ENCODE measurements at places on chromosomes 5 and 9. TPM values are rescaled to one million over a fixed set of nuclear protein-coding genes. Genes with fewer than 3 reads are reported as not detected.

Gene TAF1L
- total RNA-seq: not detected

Gene PCDHGA10
- total RNA-seq: 6.9 TPM

Gene ALDOB
- not detected for total RNA-seq

Gene HTR1A
- not detected for total RNA-seq

Gene MACROH2A1
- total RNA-seq: 96.3 TPM

Gene ZNF366
- not detected for total RNA-seq

Gene C7
- total RNA-seq: 996 TPM

Gene PLCXD3
- total RNA-seq: 11.1 TPM

Gene WNT8A
- total RNA-seq: not detected

Gene TYRP1
- 0.23 TPM for total RNA-seq

Gene IL9
- not detected for total RNA-seq

Gene MZB1
- not detected for total RNA-seq

Gene RHOBTB3
- total RNA-seq: 140 TPM

Gene MEIKIN
- total RNA-seq: not detected

Gene TMEM215
- total RNA-seq: not detected

Gene DNAJC21
- 17.2 TPM for total RNA-seq

Gene TNFSF8
- not detected for total RNA-seq

Gene TAL2
- not detected for total RNA-seq

Gene PCDHB9
- total RNA-seq: 0.43 TPM

Gene TPPP
- 0.35 TPM for total RNA-seq

Gene SPATA31D4
- not detected for total RNA-seq

Gene PLAC8L1
- not detected for total RNA-seq

Gene TAF11L10
- not detected for total RNA-seq

Gene RORB
- total RNA-seq: 3.8 TPM

Gene NADK2
- 23.8 TPM for total RNA-seq

Gene CFAP90
- total RNA-seq: not detected

Gene SELENOP
- total RNA-seq: 134 TPM

Gene TIMD4
- not detected for total RNA-seq

Gene TUT7
- total RNA-seq: 15.2 TPM
